ENCODE measurements at places on chromosomes 7 and 10.

- DNase-seq, result no peak
Observed at GRCh38 chr10:28354511-28354910, 51.6 kb upstream of the MPP7 start.

GRCh38 chr7:128056901-128057300 is 25.7 kb upstream of the LRRC4 start:
- no peak for DNase-seq

DNA sequence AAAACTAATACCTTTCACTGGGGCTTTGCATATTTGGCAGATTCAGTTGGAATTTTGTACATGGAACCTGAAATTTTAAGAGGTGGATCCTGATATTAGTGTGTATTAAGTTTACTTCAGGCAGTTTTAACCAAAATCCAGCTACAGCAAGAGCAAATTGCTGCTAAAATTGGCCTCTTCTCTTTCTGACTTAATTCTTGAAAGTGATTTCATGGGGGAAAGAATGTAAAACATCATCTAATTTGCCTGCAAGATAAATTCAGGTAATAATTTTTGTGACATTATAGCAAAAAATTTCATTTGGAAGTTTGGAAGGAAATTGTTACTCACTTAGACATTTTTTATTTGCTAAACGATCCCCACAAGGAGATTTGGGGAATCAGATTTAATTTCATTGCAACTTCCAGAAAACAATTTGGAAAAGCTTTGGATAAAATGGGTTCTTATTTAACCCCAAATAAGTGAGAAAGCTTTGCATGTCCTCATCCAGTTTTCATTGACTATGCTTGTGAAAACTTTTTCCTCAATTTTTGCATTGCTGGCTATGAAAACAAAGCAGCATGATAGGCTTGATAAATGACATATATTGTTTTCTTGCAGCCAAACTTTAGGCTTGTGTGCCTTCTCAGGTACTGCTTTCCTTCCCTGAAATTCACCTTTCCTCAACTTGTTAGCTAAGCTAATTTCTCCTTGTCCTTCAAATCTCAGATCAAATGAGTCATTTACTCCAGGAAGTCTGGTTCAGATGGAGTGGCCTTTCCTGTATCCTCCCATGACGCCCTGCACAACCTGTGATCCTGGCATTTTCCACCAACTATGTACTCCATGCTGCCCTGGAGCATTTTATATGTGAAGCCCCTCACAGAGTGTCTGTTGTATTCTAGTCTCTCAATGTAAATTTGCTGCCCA is 27.4 kb upstream of the ZNF438 start:
- no peak for DNase-seq

DNA sequence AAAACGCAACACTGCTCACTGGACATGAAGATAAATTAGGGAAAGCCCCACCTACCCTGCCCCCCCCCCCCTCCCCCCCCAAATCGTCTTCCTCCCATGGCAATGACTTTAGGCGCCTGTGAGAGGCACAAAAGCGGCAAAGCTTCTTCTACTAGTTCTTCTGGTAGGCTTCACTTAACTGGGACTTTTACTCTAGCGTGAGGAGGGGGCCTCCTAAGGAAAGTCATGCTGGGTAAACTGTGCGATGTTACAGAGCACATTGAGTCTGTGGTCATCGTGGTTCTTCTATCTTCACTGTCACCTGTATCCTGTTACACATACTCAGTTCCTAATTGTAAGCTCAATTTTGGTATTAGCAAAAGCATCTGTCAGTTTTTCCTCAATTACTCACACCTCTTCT is 25.1 kb downstream of the HSPB1 start:
- DNase-seq, result no peak

DNA sequence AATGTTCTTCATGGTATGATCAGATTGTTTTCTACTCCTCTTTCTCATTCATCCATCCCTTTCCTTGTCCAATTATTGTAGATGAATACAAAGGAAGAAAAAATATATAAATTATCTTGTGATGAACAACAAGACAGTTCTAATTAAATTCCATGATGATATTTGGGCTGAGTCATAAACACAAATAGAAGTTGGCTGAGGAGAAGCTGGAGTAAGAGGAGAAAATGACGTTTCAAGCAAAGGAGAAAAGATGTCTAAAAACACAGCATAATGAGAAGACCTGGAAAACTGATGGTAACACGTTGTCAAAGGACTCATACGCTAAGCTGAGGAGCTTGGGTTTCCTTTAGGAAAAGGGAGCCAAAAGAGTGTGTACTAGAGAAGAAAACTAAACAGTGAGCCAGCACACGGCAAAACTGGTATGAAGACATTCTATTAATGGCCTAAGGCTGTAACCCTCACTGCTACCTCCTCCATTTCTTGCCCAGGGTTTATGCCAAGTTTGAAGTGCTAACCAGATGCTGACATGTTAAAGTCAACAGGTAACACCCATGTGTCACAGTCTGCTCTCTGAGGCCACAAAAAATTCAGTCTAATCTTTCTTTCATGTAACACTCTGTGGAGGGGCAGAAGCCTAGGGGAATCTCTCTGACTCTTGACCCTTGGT is 26.1 kb downstream of the ZFAND4 start:
- no peak for DNase-seq

- peak; percentile 14 for DNase-seq
Observed at GRCh38 chr7:159028508-159029401, 115.9 kb downstream of the VIPR2 start.

- DNase-seq, result no peak
Observed at GRCh38 chr10:61964949-61965702, 63.6 kb downstream of the ARID5B start.

- DNase-seq, result no peak
Observed at GRCh38 chr7:84104826-84105225, 89.8 kb downstream of the SEMA3A start.

GRCh38 chr10:124244256-124244877 is 151.0 kb upstream of the CHST15 start:
- DNase-seq, result no peak

DNA sequence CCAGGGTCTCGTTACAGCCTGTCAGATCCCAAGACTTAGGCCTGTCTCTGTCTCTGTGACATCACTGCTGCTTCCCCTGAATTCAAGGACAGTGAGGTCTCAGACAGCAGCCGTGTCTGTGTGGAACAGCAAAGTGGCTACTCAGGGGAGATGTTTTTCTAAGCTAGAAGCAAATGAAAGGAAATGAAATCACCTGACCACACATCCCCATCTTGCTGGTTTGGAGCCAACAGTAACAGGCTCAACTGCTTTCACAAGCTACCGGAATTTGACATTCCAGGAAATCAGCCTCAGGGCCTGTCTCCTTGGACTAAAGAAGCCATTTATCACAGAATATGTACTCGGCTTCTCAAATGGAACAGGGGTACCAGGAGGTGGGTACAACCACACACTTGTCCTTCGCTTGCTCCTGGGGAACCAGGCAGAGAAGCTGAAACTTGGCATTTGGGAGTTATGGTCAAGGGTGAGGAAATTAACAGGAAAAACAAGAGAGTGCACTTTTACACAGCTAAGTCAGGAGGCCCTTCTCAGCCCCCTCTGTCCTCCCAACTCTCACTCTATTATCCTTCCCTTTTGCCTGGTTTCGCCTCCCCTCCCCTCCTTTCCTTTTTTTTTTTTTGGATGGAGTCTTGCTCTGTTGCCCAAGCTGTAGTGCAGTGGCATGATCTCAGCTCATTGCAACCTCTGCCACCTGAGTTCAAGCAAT is 73.2 kb downstream of the SPDYE5 start:
- DNase-seq, result no peak

DNA sequence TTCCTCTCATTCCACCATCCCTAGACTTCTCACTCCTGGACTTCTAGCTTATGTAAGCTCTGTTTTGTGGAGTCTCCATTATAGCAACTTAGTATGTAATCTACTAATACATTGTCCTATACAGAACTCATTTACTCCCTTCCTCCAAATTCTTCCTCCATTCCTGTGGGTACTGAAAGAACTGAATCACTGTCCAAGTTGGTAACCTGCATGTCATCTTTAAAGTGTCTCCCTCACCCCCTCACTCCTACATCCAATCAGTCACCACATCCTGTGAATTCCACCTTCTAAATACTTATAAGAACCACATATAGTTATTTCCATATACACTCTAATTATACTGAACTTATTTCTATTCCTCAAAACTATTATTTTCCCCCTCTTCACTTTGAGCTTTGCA is 20.3 kb downstream of the AASS start:
- no peak for DNase-seq
